ENCODE measurements at places on chromosomes 5 and 9.

- no peak for DNase-seq
Measured at GRCh38 chr5:108760512-108760911, 12.8 kb downstream of the FER start.

DNA sequence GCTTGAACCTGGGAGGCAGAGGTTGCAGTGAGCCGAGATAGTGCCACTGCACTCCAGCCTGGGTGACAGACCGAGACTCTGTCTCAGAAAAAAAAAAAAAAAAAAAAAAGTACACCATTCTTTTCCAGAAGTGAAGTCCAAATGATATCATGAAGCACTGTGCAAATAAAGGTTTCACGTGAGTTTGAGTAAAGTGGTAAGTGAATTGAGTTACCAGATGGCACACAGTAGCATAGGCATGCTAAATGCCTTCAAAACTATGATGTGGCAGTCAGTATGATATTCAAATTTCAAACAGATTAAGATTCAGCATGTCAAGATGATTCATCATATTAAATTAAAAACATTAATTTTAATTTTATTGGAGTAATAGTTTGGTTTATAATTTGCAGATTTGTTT lies 195.2 kb downstream of the TAF11L14 start:
- no peak for DNase-seq

DNA sequence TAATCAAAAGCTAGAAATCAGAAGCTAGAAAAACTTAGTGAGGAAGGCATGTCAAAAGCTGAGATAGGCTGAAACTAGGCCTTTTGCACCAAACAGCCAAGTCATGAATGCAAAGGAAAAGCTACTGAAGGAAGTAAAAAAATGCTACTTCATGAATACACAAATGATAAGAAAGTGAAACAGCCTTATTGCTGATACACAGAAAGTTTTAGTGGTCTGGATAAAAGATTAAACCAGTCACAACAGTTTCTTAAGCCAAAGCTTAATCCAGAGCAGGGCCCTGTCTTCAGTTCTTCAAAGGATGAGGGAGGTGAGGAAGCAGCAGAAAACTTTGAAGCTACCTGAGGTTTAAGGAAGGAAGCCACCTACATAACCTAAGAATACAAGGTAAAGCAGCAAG lies 102.5 kb upstream of the SH3GL2 start:
- no peak for DNase-seq

GRCh38 chr5:148747536-148747906 lies 78.9 kb upstream of the ADRB2 start:
- DNase-seq, result no peak

GRCh38 chr9:104367507-104367906 lies 136.6 kb upstream of the OR13F1 start:
- no peak for DNase-seq

DNA sequence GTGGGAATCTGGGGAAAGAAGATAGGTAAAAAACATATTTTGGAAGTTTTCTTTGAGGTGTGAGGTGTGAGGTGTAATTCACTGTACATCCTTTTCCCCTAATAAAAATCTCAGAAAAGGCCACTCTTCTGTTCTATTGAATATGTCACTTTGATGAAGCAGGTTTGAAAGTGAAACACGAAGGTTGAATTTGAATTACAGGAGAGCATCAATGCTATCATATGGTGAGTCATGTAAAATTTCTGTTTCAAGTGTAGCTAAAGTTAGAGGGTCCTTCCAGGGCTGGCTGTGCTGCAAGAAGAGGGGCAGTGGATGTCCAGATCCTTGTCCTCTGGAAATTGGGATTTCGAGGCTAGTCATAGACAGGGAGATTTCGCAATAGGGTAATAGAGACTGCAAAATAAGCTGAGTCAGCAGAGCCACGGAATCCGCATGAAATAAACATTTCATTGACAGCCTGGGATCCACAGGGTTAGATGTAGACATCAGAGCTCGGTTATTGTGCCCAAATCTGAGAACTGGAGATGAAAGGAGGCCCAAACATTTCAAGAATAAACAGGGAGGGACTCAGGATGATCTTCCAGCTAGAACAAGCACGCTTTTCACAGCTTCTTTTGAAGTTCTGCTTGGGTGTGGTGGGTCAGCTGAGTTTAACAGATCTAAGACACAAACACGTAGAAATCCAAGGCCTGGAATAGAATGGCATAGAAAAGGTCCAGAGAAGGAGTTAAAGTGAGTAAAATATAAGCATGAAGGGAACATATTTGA lies 194.4 kb upstream of the CDKN2B start:
- DNase-seq, result peak; percentile 29

DNA sequence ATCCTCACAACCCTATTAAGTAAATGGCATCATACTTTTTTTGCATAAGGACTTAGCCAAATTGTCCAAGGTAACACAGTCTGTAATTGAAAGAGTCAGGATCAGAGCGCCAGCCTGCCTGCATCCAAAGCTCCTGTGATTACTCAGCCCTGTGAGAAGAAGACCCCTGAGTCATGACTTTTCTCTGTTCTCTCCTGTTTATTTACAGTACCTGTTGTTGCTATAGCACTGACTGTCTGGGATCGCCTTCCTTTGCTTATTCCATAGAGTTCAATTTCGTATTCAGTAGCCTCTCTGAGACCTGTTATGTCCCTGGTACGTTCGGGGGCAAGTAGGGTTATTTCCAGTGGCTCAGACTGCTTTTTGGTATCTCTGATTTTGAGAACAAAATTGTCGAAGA lies 71.8 kb downstream of the TNC start:
- no peak for DNase-seq

GRCh38 chr9:84570482-84571154 lies 98.9 kb upstream of the NTRK2 start:
- no peak for DNase-seq

DNA sequence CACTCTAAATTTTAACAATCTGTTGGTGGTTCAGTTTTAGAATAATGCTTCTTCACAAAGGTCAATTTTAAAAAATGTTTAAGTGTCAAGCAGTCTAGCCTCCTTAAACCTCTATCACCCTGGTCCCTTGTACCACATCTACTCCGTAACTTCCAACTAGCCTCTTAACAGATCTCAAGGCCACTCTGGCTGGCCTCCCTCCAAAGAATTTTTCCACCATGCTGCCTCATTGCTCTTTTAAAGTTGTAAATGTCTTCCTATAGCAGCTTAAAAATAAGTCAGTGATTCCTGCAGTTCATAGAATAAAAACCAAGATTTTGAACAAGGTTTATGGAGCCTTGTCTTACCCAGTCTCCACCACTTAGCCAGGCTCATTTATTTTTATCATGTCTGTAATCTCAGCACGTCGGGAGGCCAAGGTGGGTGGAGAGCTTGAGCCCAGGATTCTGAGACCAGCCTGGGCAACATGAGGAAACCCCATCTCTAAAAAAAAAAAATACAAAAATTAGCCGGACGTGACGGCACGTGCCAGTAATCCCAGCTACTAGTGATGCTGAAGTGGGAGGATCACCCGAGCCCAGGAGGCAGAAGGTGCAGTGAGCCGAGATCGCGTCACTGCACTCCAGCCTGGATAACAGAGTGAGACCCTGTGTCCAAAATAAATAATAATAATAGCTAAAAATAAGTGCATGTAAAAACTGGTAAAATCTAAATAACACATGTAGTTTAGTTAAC lies 924.9 kb upstream of the DMAC1 start:
- DNase-seq, result no peak

DNA sequence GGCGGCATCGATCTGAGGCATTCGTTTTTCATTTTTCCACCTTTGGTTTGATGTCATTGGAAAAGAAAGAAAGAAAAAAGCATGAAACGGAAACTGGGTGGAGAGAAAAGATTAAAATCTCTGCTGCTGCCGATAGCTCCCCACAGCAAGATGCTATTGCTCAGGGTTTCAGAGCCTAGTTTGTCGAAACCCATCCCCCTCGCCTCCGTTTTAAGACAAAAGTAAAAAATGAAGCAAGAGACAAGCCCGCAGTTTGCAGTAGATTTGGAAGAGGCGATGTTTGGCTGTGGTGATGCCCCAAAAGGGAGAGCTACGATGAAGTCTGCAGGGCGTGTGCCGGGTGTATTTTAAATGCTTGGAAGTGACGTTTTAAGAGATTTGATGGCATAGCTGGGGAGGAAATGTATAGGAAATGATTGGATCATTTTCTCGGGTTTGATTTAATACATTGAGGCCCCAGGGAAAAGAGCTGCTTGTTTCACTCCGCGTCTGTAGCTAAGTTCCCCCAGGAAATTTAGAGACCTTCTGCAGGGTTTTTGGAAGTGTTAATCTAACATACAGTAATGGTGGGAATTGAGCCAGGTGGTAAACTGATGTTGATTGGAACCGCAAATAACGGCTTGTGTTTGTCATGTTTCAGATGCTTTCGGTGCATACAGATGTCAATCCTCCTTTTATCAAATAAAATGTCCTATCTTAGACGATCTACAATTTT lies 909 bp downstream of the NDFIP1 start:
- peak; percentile 30 for DNase-seq

- no peak for DNase-seq
Measured at GRCh38 chr9:93633492-93634221, 57.3 kb downstream of the PHF2 start.

DNA sequence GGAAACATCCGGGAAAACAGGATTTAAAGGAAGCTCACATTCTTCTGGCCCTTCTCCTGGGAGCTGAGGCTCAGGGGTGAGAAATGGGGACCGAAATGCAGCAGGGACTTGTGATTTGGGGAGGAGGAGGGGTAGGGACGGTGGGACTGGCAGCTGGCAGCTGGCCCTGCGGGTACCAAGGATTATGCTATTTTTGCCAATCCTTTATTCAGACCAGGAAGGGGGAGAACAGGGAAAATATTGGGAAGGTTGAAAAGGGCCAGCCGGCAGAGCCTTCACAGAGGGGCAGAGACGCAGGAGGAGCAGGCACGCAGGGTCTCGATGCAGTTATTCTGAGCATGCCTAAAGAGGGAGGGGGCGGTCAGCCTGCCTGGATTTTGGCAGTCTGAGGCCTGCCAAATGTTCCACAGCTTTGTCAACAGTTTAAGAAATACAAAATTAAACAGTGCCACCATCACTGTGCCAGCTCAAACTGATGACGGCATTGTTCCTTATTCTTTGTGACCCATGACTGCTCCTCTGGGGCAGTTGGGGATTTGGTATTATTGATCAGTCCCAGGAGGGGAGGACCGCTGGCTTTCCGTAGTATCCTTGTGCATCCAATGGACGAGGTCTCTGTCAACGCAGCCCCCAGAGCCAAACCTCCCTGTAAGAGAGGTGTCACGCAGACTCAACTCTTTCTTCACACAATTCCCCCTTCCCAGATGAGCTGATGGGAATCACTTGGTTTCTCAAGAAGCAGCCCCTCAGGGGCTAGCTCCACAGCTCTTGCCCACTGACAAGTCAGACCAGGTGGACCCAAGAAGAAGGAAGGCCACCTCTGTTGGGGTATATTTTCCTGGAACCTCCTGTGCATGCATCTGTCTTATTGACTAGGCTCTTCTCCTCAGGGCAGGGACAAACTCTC lies 553.3 kb downstream of the BNC2 start:
- no peak for DNase-seq

DNA sequence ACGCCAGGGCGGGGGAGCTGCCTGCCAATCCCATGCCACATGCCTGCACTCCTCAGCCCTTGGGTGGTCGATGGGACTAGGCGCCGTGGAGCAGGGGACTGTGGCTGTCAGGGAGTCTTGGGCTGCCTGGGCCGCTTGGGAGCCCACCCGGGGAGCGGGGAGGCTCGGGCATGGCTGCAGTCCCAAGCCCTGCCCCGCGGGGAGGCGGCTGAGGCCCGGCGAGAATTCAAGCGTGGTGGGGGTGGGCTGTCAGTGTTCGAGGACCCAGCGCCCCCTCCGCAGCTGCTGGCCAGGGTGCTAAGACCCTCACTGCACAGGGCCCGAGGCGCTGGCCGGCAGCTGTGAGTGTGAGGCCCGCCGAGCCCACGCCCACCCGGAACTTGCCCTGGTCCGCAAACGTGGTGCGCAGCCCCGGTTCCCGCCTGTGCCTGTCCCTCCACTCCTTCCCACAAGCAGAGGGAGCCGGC lies 83.2 kb upstream of the DMRTA1 start:
- DNase-seq, result no peak

- DNase-seq, result no peak
Measured at GRCh38 chr5:132479111-132479951, 11.2 kb downstream of the IRF1 start.

DNA sequence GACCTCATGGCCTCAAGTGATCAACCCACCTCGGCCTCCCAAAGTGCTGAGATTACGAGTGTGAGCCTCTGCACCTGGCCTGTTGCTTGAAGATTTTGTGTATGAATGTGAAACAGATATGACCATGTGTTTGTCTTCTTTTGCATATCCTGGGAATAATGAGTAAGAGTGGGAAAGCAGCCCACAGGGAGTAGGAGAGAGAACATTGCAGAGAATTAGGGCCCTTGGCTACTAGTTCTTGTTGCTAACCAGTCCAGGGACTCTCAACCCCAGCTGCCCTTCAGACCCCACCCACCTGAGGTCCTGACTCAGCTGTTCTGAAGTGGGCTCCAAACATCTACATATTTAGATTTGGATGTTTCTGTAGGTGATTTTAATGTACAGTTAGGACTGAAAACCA lies 125.5 kb downstream of the MTX3 start:
- DNase-seq, result no peak

All from MV-4-11 (cell line).